Activated CD4-positive, alpha-beta T cell treated with anti-CD3 and anti-CD28 coated beads, Interleukin-2, amount 10 ng/mL, durations not matched to agents 24 days and 14 days (primary cell): ENCODE measurements at places on chromosomes 12 and 14.

DNA sequence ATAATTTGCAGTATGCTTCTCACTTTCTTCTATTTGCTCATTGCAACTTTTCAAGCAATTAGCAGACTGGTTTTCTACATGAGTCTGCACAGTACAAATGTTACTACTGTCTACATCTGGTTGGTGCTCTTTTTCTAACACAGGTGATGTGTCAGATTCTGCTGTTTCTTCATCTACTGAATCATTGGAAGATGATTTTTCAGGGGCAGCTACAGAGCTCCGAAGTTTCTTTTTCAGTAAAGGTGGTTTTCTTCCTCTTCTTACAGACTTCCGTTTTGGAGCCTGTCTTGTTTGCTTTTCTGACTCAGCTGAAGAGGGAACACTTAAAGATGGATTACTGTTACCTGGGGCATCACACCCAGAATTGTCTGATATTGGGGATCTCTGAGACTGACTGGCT lies 62.1 kb downstream of the SCAF11 start:
- DNase-seq, result no peak

GRCh38 chr12:112309797-112310196 lies 72.4 kb downstream of the HECTD4 start:
- no peak for DNase-seq

- no peak for DNase-seq
Measured at GRCh38 chr12:107379852-107380567, 286.7 kb upstream of the CRY1 start.

- DNase-seq, result no peak
Measured at GRCh38 chr12:27220055-27220987, 23.8 kb upstream of the STK38L start.

GRCh38 chr12:68011882-68012207 lies 22.6 kb downstream of the IFNG-AS1 start:
- no peak for DNase-seq

DNA sequence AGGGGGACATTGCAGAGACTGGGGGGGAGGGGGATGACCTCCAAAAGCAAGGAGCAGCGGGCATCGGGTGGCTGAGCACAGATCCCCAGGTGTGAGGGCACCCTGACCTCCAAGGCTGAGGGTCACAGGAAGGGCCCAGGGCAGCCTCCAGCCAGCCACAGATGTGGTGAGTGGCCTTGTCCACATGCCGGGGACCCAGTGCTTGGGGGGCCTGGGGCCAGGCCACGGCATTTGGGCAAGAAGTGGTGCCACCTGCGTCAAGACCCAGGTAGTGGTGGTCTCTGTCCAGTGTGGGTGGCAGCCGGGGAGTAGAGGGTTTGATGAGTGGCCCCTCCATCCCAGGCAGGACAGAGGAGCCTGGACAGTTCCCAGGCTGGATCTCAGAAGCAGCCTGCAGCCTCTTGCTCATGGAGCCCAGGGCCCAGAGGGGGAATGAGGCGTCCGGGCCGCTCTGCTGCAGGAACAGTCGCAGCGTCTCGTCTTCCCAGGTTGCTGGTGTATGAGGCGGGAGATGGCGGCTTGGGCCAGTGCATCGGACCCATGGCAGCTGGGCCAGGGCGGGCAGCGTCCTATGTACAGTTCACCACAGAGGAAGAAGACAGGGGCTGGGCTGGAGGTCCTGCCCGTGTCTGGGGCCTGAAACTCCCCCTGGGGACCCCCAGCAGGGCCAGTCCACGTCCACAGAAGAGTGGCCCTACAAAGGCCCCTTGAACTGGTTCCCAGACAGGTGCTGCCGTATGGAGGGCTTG lies 33.5 kb downstream of the CCNK start:
- no peak for DNase-seq
